EH (cell line): ENCODE measurements at places on chromosomes 6 and 20.

DNA sequence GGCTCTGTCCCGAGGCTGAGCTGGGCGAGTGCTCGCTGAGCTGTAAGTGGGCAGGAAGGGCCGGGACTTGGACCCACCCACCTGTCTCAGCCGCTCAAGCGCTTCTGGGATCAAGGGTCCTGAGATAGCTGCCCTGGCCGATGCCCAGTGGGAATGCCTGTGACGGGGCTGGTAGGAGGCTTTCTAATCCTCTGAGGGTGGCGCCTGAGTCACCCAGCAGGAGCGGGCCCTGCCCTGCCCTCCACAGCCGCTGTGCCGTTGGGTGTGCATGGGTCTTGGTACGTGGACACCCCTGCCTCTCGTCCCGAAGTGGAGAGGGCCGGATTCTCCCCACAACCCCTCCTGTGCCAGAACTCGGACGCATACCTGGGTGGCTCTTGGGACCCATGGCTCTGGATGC, 43.1 kb upstream of the GATA5 start:
- DNase-seq: no peak

- DNase-seq: no peak
These were observed 186.1 kb upstream of the SLC24A3 start for GRCh38 chr20:19026121-19026878.

GRCh38 chr20:50575865-50576720, 65.9 kb downstream of the PTPN1 start:
- DNase-seq: peak; percentile 71

- peak; percentile 39 for DNase-seq
These were observed 1.3 kb downstream of the SRF start for GRCh38 chr6:43172104-43173007.

- no peak for DNase-seq
These were observed 241.2 kb upstream of the PREP start for GRCh38 chr6:105644073-105644489.

GRCh38 chr6:109050447-109051102, 44.1 kb downstream of the SESN1 start:
- no peak for DNase-seq

DNA sequence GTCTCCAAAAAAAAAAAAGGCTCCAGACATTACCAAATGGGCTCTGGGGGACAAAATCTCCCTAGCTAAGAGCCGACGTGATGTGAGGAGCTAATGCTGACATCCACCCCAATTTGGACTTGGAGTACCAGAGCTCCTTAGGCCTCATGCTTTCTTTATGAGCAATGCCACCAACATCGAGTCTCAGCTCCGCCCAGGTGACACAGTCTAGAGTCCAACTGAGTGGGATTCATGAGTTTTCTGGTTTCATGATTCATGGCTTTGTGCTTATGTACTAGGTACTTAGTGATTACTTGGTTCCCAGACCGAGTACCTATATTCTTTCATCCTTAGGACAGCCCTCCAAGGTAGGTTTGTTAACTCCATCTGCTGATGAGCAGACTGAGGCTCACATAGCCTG, 4.4 kb downstream of the ANKRD60 start:
- DNase-seq: no peak

GRCh38 chr6:170265655-170266054, 25.2 kb downstream of the DLL1 start:
- no peak for DNase-seq

GRCh38 chr6:157185986-157186385, 137.3 kb downstream of the TMEM242 start:
- DNase-seq: no peak

DNA sequence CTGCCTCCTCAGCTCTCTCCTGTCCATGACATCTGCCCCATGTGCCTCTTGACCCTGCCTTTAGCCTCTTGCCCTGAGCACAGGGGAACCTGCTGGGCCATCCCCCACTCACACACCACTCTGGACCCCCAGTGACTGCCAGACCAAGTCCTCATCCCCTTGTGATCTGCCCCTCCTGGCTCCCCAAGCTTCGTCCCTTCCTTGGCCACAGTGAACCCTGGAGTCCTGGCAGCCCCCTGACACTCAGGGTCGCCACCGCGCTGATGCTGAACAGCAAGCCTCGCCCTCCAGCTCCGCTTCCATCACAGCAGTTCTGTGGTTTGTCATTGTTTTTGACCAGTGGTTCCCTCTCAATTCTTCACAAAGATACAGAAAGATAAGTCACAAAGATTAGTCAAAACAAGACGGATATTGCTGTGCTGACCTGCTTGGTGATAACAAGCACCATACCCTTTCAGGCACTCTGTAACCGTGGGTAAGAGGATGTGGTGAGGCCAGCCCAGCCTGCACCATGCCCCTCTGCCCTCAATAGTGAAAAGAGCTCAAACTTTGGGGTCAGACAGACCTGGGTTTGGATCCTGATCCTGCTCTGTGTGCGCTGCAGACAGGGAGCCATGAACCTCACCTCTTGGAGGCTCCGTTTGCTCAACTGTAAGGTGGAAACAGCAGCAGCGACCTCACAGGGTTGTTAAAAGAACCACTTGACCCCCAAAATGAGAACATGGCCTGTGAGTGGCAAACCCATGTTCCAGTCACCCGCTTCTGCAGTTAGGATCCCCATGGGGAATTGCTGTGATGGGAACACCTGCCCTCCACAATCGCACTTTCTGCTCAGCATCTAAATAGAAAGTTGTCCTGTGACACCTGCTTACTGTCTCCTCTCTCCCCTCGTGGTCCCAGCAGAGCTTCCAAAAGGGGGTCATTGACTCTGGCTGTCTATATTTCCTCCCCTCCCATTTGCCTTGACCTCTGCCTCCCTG, 114.5 kb downstream of the TOX2 start:
- no peak for DNase-seq

GRCh38 chr6:11209369-11209768, 23.1 kb downstream of the NEDD9 start:
- DNase-seq: no peak

GRCh38 chr6:83138118-83138722, 54.8 kb downstream of the PGM3 start:
- DNase-seq: no peak

DNA sequence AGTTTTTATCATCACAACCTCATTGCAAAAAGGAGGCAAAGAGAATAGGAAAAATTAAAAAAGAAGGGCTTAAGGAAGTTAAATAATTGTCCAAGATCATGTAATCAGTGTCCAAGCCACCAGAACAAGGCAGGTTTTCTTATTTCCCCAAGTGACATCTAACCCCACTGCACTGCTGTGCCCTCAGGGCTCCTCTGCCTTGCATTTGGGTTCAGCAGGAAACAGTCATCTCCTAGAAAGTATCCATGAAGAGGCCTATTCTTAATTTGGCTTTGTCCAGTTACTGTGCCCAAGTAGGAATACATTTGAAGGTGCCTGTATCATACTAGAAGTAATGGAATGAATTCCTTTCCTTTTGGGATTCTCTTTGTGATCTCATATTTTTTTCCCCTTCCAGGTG, 10.5 kb downstream of the TMEM14A start:
- DNase-seq: no peak

DNA sequence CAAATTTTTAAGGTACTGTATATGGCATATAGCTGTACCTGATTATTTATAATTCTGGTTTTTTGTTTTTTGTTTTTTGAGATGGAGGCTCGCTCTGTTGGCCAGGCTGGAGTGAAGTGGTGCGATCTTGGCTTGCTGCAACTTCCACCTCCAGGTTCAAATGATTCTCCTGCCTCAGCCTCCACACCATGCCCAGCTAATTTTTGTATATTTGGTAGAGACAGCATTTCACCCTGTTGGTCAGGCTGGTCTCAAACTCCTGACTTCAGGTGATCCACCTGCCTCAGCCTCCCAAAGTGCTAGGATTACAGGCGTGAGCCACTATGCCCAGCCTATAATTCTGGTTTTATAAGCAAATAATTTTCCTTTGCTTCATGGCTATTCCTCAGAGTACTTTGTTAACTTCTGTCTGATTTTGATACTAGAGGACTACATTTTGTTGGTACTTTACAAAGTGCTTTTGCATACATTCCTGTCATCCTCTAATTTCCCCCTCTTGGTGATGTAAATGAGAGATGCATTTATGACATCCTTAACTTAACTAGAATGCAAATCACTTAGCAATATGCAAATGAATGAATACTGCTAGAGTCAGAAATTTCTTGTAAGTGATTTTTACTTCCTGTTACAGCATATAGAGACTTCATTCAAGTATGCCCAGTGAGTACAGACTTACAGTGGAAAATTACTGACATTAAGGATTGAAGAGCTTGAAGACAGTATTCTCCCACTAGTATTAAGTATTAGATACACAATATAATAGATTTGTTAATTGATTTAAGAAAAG, 35.7 kb upstream of the ARID1B start:
- DNase-seq: no peak

GRCh38 chr20:36045373-36045714, 77.0 kb downstream of the CNBD2 start:
- DNase-seq: no peak

- peak; percentile 20 for DNase-seq
These were observed 9.8 kb upstream of the NDUFAF4 start for GRCh38 chr6:96907498-96907897.

DNA sequence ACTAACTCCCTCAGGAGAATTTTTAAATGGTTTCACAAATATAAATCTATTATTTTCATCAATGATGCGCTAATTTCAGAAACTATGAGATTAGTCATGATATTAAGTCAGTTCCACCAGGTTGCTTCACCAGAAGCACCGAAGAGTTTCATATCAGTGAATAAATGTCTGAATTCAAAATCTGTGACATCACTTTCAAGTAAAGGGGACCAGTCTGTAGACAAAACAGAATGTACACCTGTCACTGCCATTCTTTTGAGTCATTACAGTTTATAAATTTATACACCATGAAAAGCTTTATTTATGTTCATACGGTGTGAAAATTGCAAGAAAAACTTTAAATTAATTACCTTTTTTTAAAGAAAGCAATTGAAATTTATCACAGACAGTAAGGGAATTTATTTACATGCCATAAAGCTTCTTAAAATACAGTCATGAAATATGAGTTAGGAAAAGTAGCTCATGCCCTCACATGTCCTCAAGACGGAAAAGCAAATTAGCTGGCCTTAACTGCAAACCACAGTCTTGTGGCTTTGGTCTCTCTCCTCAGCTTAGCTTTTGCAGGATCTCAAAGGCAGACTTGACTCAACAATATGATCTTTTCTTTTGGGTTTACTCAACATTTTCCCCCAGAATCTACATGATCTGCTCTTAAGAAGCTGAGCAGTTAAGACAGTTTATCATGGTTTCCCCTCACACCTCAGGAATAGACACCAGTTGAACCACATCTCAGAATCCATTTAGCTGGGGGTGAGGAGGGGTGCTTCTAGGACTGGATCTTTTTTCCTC, 177.7 kb upstream of the MCHR2 start:
- peak; percentile 79 for DNase-seq

DNA sequence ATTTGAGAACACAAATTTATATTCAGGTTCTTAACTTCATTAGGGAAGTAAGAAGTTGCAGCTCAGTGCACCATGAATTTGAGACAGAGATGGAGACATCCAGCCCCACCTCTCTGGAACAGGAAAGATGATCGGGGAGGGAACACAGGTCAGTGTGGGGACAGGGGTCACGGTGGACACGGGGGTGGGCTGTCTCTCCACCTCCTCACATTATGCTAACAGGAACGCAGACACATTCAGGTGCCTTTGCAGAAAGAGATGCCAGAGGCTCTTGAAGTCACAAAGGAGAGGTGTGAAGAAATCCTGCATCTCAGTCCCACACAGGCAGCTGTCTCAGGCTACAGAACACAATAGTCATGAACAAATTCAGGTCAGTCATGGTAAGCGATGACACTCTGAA, 3.1 kb downstream of the HLA-C start:
- no peak for DNase-seq

GRCh38 chr6:82245376-82245775, 2.2 kb downstream of the IBTK start:
- no peak for DNase-seq

DNA sequence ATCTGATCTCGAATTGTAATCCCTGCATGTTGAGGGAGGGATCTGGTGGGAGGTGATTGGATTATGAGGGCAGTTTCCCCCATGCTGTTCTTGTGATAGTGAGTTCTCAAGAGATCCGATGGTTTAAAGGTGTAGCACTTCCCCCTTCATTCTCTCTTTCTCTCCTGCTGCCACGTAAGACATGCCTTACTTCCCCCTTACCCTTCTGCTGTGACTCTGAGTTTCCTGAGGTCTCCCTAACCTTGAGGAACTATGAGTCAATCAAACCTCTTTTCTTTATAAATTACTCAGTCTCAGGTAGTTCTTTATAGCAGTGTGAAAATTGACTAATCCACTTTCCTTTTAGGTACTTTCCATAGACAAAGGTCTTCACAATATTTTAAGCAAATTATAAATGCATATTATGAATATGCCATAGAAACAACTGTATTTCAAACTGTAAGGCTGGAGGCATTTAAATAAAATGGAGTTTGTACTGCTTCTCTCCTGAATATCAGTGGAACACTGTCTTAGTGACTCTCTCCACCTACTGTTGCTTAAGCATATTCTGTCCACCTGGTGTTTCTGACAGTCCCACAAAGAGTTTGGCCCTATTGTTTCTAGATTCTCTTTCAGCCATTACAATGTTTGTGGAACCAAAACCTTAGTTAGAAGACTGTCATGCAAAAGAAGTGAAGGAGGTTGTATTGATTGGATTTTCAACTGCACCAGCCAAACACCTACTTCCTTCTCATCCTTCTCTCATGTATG, 24.3 kb upstream of the IL17A start:
- no peak for DNase-seq

DNA sequence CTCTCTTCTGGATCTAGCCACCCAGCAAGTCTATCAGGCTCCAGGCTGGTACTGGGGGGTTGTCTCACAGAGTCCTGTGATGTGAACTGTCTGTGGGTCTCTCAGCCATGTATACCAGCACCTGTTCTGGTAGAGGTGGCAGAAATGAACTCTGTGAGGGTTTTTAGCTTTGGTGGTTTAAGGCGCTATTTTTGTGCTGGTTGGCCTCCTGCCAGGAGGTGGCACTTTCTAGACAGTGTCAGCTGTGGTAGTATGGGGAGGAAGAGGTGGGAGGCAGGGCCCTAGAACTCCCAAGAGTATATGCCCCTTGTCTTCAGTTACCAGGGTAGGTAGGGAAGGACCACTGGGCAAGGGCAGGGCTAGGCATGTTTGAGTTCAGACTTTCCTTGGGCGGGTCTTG, 75.8 kb downstream of the SNAP91 start:
- DNase-seq: no peak

DNA sequence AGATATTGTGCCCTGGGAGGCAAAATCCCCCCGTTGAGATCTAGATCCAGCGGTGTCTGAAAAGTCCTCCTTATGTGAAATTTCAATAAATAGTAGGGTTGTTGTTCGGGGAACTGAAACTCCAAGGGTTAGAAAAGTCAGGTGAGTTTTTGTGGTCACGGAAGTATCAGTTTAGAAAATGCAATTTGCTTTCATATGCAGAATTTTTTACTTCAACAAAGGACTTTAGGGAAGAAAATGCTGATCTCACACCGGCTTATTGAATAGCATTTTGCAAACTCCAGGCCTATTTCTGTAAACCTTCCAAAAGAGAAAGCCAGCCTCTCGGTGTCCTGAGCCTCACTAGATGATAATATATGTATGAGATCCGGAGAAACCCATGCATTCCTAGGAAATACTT, 254.7 kb downstream of the TSHZ2 start:
- no peak for DNase-seq

DNA sequence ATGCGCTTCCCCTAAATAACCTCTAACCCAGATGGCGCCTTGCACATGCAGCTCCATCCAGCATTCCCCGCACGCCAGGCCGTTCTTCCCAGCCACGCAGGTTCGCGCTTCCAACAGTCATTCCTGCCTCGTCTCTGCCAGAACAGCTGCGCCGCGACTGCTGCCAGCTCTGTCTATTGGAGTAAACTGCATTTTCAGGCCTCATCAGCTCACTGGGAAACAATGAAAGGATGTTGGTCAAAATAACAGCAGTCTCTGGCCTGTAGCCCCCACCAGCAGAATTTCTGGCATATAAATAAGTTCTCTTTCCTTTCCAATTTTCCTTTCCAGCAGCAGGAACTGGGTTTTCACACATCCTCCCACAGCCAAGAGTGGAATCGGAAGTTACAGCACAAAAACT, 14.6 kb downstream of the NRSN1 start:
- no peak for DNase-seq
